Osteoblast (primary cell): ENCODE measurements at places on chromosomes 7 and 10. TPM values are rescaled to one million over a fixed set of nuclear protein-coding genes. Genes with fewer than 3 reads are reported as not detected.

DNA sequence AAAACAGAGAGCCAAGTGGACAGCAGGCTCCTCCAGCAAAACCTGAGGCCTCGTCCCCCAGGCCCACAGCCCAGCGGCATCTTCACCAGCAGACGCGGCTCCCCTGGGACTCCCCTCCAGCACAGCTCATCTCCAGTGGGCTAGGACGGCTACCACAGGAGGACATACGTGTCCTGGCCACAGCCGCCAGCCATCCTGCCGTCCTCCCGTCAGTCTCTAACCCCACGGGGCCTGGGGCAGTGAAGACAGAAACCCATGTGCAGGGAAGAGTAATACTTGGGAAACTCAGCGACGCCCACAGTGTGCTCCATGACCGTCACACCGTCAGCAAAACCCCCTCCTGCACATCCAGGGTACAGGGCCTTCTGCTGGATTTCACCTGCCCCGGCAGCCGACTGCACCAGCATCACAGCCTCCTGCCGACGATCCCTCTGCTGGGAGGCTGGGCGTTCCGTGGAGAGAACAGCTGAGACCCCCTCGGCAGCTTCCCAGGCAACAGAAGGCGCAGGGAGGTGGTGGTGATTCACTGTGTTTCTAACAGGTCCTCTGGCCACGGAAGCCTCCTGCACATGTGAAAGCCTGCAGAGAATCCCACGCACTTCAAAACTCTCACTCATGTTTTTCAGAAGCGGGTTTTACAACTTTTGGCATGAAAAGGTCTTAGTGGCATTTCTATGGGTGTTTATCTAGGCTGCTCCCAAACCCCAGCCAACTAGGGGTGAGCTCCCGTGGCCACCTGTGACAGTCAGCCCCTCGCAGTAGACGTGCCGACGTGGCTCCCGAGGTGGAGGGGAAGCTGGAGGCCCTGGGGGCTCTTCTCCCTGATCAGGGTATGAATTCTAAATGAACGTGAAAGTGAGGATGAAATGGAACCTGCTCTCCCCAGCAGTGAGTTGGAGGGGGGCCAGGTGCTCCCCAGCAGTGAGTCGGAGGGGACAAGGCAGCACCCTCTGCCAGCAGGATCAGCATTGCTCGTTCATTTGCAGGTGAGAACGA, 513.5 kb downstream of the PTPRN2 start:
- H3K27me3 ChIP-seq = no peaks in the 10 kb centered on the region
- no peaks in the 10 kb centered on the region for H3K4me1 ChIP-seq
- DNase-seq = peak; percentile 76
- no peak overlapping the region for H3K27ac ChIP-seq

- H3K36me3 ChIP-seq = no peaks in the 10 kb centered on the region
- no peak overlapping the region for H3K4me3 ChIP-seq
- no peaks in the 10 kb centered on the region for H3K27me3 ChIP-seq
- peak; percentile 50 for DNase-seq
Measured at GRCh38 chr7:8042796-8043535, 74.4 kb downstream of the GLCCI1 start.

- H3K27me3 ChIP-seq = no peaks in the 10 kb centered on the region
- peak overlapping the region; percentile 10 for H3K27ac ChIP-seq
- H3K4me3 ChIP-seq = no peak overlapping the region
Measured at GRCh38 chr10:369684-370448, 234.6 kb downstream of the ZMYND11 start.

DNA sequence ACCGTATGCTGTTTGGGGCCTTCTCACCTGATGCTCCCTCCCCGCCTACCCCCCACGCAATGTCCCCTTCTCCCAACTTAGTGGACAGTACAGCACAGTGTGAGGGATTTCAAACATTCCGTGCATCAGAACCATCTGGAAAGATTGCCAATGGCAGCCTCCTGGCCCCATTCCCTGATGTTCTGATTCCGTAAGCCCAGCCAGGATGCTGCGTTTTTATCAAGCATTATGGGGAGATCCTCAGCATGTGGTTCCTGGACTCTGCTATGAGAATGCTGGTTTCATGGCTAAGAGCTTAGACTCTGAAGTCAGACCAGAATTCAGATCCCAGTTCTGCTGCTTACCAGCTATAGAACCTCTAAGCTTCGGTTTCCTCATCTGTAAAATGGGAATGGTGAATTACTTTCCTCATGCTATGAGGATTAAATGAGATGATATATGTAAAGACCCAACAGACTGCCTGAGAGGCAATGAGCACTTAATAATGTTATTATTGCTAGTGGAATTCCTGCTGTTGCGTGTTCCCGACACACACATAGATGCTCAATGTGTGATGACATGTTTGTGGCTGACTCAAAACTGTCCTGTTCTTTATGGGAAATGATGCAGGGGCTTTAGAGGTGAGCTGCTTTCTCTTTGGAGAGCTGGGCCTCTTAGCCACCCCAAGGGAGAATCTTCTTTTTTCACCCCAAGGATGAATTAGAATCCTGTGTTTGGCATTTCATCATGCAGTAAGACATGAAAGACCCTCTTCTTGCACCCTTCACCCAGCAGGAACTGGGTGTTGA, 60.8 kb upstream of the SMNDC1 start:
- H3K27me3 ChIP-seq = no peaks in the 10 kb centered on the region
- no peaks in the 10 kb centered on the region for H3K36me3 ChIP-seq
- no peaks in the 10 kb centered on the region for H3K4me1 ChIP-seq
- no peak overlapping the region for H3K27ac ChIP-seq

- no peak overlapping the region for H3K27ac ChIP-seq
- no peaks in the 10 kb centered on the region for H3K4me1 ChIP-seq
- H3K27me3 ChIP-seq = peaks cover 65% of the 10 kb centered on the region
Measured at GRCh38 chr10:23197416-23197861, 5.3 kb downstream of the PTF1A start.

DNA sequence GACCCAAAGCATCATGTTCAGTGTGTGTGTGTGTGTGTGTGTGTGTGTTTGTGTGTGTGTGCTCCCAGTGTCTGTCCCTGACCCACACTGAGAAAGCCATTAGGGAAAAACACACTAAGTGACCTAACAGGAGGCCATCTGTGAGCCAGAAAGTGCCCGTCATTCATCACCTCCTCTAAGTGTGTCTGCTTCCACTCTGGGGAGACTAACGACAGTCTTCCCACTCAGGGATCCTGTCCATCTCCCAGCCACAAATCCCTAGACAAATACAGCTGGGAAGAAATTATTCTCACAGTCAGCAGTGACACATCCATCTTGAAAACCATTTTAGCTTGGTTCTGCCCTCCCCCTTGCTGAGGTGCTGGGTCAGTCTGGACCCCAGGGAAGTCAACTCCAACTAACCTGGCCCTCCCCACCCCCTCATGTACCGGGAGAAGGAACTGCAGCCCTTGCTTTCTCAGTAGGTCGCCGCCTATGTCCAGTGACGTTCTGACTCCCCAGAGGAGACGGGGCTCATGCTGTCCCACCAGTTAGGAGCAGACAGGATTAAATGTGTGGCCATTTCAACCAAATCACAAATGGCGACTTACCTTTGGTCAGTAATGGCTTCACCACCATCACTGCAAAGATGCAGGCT, 296.5 kb upstream of the ZNF32 start:
- no peak for DNase-seq
- H3K36me3 ChIP-seq = no peaks in the 10 kb centered on the region
- no peaks in the 10 kb centered on the region for H3K27me3 ChIP-seq
- H3K27ac ChIP-seq = no peak overlapping the region
- H3K4me3 ChIP-seq = no peak overlapping the region

DNA sequence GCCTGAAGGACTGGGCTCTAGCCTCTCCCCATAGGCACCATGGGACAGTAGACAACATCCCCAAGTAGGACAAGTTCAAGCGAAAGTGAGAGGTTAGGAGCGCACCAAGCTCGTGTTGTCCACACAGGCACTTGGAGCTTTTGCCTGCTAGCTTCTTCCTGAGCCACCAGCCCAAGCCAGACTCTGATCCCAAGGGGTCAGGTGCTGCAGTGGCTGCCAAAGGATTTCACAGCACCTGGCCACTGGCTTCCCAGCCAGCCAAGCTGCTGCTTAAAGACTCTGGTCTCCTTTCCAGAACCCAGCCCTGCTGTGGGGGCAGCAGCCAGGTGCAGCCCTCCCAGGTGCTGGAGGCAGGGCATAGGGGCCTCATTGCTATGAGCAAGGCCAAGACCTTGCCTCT, 33.0 kb upstream of the UNC5B start:
- no peaks in the 10 kb centered on the region for H3K36me3 ChIP-seq
- H3K27ac ChIP-seq = no peak overlapping the region
- H3K4me1 ChIP-seq = no peaks in the 10 kb centered on the region
- H3K4me3 ChIP-seq = no peak overlapping the region
- peaks cover 41% of the 10 kb centered on the region for H3K27me3 ChIP-seq
- DNase-seq = no peak

- H3K4me1 ChIP-seq = peaks cover 5% of the 10 kb centered on the region
- no peaks in the 10 kb centered on the region for H3K27me3 ChIP-seq
- DNase-seq = no peak
- no peaks in the 10 kb centered on the region for H3K36me3 ChIP-seq
- H3K27ac ChIP-seq = no peak overlapping the region
Measured at GRCh38 chr10:100021322-100021721, 11.6 kb upstream of the DNMBP start.

- no peaks in the 10 kb centered on the region for H3K27me3 ChIP-seq
- no peak for DNase-seq
- peaks cover 3% of the 10 kb centered on the region for H3K4me1 ChIP-seq
Measured at GRCh38 chr7:15679306-15679705, 7.2 kb downstream of the MEOX2 start.

- no peak overlapping the region for H3K4me3 ChIP-seq
- no peaks in the 10 kb centered on the region for H3K27me3 ChIP-seq
- H3K36me3 ChIP-seq = no peaks in the 10 kb centered on the region
- DNase-seq = no peak
- peaks cover 27% of the 10 kb centered on the region for H3K4me1 ChIP-seq
Measured at GRCh38 chr7:108311446-108312168, 144.6 kb downstream of the NRCAM start.

GRCh38 chr7:87395442-87396020, 50.1 kb downstream of the CROT start:
- no peak overlapping the region for H3K27ac ChIP-seq
- H3K4me3 ChIP-seq = no peak overlapping the region
- peaks cover 8% of the 10 kb centered on the region for H3K4me1 ChIP-seq
- H3K36me3 ChIP-seq = no peaks in the 10 kb centered on the region

GRCh38 chr10:73163096-73163495, 4.7 kb downstream of the ECD start:
- H3K4me1 ChIP-seq = peaks cover 15% of the 10 kb centered on the region
- peaks cover 25% of the 10 kb centered on the region for H3K36me3 ChIP-seq
- H3K27ac ChIP-seq = peak overlapping the region; percentile 66
- H3K4me3 ChIP-seq = no peak overlapping the region

DNA sequence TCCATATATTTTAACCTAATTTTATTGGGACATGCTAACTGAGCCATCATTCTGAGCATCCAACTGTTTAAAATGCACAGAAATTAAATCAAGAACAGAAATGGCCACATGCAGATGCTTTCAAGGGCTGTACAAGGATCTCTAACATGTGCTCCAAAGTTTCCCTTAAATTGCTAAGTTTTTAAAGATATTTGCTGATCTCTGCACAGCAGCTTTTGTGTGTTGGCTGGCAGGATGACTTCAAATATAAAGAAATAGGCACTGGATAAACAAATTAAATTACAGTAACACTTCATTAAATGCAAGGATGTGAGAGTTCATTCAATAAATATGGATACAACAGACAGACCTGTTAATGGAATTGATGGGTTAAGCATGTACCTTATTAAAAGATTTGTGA, 148.0 kb upstream of the MEOX2 start:
- no peaks in the 10 kb centered on the region for H3K36me3 ChIP-seq
- no peak overlapping the region for H3K4me3 ChIP-seq
- H3K27ac ChIP-seq = no peak overlapping the region

DNA sequence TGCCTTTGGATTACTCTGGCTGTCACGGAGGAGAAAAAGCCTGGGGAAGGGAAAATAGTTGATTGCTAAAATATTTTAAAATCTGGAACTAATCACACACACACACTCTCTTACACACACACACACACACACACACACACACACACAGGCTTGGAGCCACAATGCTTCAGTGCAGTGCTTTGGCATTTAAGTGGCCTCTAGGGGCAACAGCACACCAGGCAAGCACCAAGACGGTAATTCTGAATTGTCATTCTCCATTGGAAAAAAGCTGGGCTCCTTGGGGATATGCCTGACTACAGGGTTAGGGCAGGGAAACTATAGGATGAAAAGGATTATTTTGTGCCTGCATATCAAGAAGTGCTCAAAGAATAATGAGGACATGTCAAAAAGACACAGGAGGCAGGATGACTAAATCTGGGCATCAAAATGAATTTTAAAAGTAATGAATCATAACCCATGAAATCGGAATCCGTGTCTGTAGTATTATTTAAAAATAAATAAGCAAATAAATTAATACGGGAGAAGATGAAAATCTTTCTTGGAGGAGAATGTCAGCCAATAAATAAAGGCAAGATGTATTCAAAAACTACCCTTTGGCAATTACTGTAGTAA, 30.4 kb upstream of the DDC start:
- no peak overlapping the region for H3K27ac ChIP-seq
- no peaks in the 10 kb centered on the region for H3K4me1 ChIP-seq
- H3K27me3 ChIP-seq = no peaks in the 10 kb centered on the region
- H3K4me3 ChIP-seq = no peak overlapping the region
- DNase-seq = no peak

GRCh38 chr10:89153116-89153515, 54.0 kb downstream of the CH25H start:
- H3K4me3 ChIP-seq = no peak overlapping the region
- H3K36me3 ChIP-seq = no peaks in the 10 kb centered on the region
- DNase-seq = no peak

ANLN gene
- total RNA-seq = 12.7 and 16.8 TPM in 2 replicates

TEX47 gene
- not detected in 2 replicates for total RNA-seq

MGMT gene
- 18.3 and 21.0 TPM in 2 replicates for total RNA-seq

ELN gene
- 69.1 and 113 TPM in 2 replicates for total RNA-seq

OR2A2 gene
- not detected in 2 replicates for total RNA-seq

LEP gene
- under 0.01 and 0.36 TPM in 2 replicates for total RNA-seq

PGAM2 gene
- total RNA-seq = 0.29 and 0.36 TPM in 2 replicates

ZNF239 gene
- 4.7 and 5.0 TPM in 2 replicates for total RNA-seq

GFRA1 gene
- total RNA-seq = 76.0 and 76.6 TPM in 2 replicates

GRM3 gene
- not detected in 2 replicates for total RNA-seq

CUEDC2 gene
- total RNA-seq = 46.7 and 46.9 TPM in 2 replicates

CYP2C19 gene
- not detected in 2 replicates for total RNA-seq
